ENCODE measurements at places on chromosomes 5 and 9.
A peak's percentile ranks its signal among the peaks of the same experiment; 100 is the strongest.

GRCh38 chr5:153523831-153524230 is 33.4 kb downstream of the GRIA1 start:
- no peak for DNase-seq

GRCh38 chr9:137127301-137128157 is 11.4 kb upstream of the GRIN1 start:
- DNase-seq: peak; percentile 85

DNA sequence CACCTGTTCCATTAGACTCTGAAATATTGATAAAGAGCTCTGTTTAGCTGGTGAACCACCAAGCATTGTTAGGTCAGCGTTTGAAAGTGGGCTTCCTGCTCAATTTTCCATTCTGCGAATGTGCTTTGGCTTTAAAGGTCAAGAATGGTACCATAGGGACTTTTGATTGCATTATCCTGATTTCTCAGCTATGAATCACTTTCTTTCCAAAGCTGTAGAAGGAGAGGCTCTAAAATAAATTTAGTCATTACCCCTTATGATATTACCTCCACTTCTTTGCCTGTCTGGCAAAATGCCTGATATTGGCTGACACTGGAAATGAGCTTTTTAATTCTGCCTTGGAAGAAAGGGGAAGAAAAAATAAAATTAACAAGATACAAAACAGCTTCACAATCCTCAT is 237.2 kb upstream of the CTNND2 start:
- DNase-seq: no peak

GRCh38 chr5:158589939-158590338 is 509.8 kb downstream of the EBF1 start:
- no peak for DNase-seq

GRCh38 chr5:122473138-122473843 is 161.3 kb downstream of the SNCAIP start:
- DNase-seq: peak; percentile 83

GRCh38 chr5:20522905-20523482 is 535.0 kb upstream of the CDH18 start:
- DNase-seq: no peak

- DNase-seq: no peak
These were observed 199.7 kb downstream of the ARHGEF28 start for GRCh38 chr5:73825736-73826135.

- no peak for DNase-seq
These were observed 11.4 kb upstream of the TEX48 start for GRCh38 chr9:114693248-114693855.

DNA sequence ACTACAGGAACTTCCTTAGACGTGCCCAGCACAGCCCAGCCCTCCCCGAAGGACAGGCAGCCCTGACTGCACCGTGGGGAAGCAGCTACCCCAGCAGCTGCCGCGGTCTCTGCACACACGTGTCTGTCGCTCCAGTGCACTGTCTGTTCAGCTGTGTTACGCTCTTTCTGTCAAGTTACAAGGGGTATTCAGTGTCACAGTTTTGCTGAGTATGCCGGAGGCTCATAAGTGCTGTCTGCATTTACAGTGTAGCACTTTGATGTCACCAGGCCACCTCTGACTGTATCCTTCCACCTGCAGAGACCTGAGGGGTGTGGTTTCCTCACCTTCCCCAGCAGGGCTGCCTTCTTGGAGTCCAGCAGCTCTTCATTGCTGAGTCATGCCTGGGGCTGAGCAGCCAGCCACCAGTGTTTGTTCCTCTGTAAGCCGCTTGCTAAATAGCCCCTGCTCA is 126.8 kb downstream of the EHMT1 start:
- DNase-seq: peak; percentile 64

- DNase-seq: no peak
These were observed 36.7 kb downstream of the DOCK8 start for GRCh38 chr9:251398-251797.

All from MV-4-11 (cell line).